ENCODE measurements at places on chromosomes 3 and 15.

GRCh38 chr15:70435872-70436271 is 327.5 kb downstream of the UACA start:
- no peak for DNase-seq

DNA sequence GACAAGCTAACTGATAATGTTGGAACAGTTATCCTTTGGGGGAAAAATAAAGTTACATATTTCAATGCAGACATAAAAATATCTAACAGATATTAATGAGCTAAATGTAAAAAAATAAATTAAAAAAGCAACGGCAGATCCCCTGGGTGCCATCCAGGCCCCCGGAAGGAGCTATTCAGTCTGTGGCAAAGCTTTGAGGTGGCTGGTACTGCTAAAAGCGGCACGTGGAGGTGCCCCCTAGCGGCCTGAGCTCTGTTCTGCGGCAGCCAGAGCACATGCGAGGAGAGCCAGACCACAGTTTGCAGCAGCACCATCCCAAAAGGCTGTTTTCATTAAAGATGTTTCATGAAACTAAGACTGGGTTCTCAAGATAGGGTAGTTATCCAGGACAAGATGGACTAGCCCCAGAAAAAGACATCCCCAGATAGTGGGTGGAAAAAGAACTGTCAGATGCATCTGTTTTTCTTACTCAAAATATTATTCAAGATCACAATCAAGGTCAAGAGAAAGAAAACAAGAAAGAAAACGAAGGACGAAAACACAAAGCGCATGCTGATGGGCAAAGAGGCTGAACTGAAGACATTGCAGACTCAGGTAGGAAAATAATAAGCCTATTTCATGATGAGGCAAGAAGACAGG is 18.7 kb downstream of the AP3S2 start:
- DNase-seq = peak; percentile 44

DNA sequence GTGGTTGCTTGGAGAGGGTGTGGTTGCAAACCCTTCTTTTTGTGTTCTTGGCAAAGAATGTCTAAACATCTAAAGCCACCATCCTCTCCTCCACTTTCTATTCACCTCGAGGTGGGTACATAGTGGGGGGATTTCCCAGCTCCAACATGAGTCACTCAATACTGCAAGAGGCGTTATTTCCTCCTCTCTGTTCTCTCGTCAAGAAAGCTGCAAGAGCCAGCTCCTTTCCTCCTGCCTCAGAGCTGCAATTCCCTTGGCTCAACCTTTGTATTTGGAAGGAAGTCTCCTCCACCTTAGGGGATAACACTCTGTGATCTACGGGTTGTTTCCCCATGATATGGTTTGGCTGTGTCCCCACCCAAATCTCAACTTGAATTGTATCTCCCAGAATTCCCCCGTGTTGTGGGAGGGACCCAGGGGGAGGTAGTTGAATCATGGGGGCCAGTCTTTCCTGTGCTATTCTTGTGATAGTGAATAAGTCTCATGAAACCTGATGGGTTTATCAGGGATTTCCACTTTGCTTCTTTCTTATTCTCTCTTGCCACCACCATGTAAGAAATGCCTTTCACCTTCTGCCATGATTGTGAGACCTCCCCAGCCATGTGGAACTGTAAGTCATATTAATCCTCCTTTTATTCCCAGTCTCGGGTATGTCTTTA is 138.4 kb downstream of the PLCL2 start:
- DNase-seq = no peak

DNA sequence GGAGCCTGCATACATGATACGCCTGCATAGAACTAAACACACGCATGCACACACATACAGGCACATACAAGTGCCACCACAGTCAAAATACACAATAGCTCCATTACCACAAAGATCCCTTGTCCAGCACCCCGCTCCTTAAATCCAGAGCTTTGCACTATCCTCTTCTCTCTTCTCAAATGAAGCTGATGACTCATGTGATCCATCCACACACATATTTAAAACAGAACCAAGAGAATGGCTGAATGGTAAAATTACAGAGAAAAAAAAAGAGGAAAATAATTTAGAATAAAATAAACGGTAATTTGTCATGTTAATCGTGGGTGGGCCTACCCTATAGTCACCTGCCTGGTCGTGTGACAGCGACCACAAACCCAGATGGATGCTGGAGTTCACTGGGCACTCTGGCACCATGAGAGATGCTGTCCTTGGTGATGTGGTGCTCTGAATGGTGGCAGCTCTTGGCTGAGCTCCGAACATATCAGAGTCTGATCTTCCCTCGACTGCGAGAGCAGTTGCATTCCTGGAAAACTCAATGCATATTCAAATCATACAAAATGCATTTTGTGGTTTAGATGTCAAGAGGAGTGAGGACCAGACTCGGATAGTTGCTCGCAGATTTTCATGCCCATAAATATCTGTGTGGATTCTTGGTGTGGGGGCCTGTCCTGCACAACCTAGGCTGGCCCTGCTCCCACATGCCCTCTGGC is 8.9 kb downstream of the IQSEC1 start:
- no peak for DNase-seq

DNA sequence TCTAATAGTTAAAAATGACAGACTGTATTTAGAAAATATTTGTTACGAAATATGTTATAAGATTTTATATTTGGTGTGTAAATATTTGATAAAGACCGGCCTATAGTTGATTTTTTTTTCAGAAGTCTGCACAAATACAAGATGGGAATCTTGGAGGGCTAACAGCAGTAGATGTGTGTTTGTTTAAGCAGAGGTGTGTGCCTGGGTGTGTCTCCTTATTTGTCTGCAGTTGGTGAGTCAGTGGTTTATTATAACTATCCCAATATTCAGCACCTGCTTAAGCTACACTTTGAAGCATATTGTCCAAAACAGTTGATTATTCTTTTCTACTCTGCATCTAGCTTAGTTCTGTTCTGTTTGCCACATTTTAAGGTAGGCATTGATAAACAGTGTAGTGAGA is 12.4 kb downstream of the GLCE start:
- DNase-seq = no peak

DNA sequence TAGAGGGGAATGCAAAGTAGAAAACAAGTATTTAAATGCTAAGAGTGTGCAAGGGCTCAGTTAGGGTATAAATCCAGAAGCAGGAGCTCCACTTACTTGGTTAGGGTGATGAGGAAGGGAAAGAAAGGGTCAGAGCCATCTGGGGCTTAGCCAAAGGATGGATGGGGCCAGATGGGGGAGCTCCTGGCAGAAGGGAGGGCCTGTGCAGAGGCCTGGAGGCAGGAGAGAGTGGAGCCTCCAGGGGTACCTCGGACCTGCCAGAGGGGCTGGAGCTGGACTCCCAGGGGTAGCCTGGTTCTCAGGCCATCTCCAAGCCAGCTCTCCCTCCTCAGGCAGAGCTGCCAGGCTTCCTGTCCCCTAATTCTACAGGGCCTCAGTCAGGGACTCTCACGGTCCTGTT is 506.3 kb downstream of the SHQ1 start:
- no peak for DNase-seq

GRCh38 chr3:113241292-113242095 is 30.1 kb downstream of the BOC start:
- peak; percentile 8 for DNase-seq

GRCh38 chr3:193829781-193830180 is 236.8 kb downstream of the OPA1 start:
- DNase-seq = no peak

GRCh38 chr15:44102675-44103254 is 92.3 kb downstream of the FRMD5 start:
- DNase-seq = peak; percentile 73

GRCh38 chr3:58580826-58581327 is 3.7 kb upstream of the FAM107A start:
- no peak for DNase-seq

DNA sequence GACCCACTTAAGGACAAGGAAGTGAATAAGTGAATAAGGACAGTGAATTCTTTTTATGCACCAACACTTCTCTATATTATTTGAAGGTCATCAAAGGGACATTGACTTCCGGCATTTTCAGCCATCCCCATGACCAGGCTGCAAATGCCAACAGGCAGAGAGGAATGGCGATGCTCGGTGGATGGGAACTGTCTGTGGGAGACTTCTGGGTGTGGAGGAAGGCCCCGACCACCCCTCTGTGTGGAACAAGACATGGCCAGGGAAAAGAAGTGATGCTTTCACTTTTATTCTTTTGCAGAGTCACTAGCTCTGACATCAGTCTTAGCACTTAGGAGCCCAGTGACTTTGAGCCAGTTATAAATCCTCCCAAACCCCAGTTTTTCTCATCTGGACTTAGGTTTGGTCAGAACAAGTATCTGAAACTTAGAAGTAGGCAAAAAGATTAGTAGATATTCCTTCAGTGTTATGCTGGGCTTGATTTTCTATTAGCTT is 84.5 kb downstream of the KBTBD8 start:
- no peak for DNase-seq

- no peak for DNase-seq
These were observed 11.3 kb downstream of the NR2F2 start for GRCh38 chr15:96341513-96342405.

- DNase-seq = no peak
These were observed 95.9 kb downstream of the GALK2 start for GRCh38 chr15:49265911-49266310.

- DNase-seq = no peak
These were observed 221.6 kb downstream of the TBC1D2B start for GRCh38 chr15:77855871-77856270.

GRCh38 chr3:194054540-194054939 is 81.4 kb upstream of the HES1 start:
- DNase-seq = no peak

GRCh38 chr15:64961013-64961412 is 28.7 kb downstream of the SPG21 start:
- DNase-seq = no peak

DNA sequence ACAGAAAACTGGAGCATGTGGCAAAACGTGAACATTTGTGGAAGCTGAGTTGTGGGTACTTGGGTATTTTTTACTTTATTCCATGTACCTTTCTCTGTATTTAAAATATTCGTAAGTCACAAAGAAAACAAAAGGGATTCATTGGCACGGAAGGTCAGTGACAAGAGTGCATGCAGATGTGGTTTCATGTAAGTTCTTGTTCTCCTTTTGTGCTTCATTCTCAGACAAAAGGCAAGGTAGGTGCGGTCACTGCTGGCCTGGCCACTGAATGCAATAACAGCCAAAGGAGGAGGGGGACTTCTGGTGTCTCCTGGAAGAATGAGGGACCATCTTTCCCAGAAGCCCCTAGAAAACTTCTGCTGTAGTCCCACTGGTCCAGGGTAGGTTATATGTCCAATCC is 200.0 kb upstream of the TOPAZ1 start:
- no peak for DNase-seq

DNA sequence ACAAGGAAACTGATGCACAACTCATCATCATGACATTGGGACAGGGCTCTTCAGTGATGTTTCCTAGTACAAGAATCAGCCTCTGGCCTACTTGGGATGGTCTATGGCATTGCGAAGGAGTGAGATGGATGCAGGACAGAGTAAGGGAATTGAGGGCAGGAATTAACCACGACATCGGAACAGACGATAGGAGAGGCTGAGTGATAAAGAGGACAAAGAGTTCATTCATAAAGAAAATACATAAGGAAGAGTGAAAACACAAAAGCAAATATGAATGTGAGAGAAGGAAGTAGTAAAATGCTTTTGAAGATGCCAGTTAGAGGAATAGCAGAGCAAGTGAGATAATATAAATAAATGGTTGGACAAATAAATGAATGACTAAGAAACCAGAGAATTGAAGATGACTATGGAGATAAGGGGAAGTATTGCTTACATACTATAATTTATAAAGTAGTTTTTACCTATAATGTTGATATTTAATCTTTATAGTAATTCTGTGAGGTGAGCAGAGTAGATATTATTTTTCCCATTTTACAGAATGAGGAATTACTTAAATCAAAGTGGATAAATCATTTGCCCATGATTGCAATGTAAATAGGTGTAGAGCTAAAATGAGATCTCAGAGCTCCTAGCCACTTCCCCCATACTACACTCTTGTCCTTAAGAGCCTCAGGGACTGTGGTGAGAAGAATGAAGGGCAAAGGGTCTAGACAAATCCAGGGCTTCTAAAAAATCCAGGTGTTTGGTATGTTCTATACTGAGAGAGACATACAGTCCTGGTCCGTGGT is 203.3 kb downstream of the DTWD1 start:
- DNase-seq = no peak

DNA sequence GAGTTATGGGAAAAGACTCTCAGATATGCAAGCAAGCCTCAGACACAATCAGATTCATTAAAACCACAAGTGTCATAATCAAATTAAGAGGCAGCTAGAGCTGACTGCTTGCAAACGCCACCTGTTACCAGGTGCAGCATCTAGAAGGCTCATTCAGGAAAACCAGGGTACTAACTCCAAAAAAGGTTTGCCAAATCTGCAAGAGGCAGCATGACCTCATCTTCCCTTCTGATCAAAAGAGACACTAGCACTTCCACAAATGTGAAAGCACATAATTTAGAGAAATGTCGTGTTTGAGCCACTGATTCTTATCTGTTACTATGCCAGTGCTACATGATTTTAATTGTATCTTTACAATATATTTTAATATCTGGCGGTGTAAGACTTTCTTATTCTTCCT is 123.3 kb upstream of the NANOGP8 start:
- no peak for DNase-seq

DNA sequence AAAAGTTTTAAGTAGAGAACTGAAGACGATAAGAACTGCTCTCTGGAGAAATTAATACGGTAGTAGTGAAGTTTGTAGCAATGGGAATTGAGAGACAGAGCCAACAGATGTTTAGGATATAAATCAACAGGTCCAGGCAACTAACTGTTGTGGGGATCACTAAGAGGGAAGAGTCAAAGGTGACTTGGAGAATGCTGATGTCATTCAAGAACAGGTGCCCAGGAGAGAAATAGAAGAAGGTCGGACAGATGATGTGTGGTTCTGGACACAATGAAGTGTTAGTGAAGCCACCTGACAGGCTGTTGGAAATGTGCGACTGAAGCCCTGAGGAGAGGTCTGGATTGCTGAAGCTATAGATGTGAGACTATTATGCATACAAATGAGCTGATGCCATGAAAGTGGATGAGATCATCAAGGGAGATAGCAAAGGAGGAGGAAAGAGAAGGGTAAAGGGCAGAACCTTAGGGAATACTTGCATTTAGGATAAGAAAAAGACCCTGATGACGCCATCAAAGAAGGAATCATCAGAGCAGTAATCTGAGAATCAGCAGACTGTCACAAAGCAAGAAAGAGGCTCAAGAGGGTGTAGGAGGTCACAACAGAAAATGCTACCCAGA is 183.7 kb downstream of the FRMD5 start:
- DNase-seq = no peak

DNA sequence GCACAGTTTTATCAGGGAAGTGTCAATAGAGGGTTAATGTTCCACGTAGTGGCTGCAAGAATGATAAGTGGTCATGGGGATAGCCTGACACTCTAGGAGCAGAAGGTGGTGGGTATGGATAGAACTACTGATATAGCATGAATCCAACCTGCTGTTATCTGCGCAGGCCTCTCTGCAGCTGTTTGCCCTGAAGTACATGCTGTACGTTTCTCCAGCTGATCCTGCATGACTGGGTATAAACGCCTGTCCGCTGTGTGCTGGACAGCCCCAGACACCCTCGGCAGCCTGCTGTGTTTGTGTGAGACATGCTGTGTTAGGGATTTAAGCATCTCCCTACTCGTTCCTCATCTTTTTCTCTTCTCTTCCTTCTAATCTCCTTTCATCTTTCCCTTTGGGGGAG is 87.1 kb downstream of the LPP start:
- DNase-seq = no peak
